NCI-H1417 (cell line): ENCODE measurements at places on chromosomes 12 and 14.

GRCh38 chr12:52590021-52590420, 11.2 kb downstream of the KRT72 start:
- DNase-seq, result no peak

DNA sequence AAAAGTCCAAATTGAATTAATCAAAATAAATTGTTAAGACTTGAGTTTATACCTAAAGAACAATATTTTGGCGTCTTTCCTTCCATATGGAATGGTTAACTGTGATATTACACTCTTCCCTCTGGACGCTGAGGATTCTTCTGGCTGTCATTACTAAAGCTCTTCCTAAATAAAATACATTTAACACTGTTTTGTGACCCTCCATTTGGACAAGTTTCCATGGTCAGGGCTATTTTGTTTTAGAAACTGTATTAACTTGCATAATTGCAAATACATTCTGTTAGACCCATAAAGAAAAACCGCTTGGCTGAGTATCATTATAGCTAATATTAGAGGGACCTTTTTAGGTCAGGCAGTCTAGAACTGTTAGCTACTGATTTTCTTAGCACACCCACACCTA, 87.4 kb downstream of the NAV3 start:
- DNase-seq, result no peak

DNA sequence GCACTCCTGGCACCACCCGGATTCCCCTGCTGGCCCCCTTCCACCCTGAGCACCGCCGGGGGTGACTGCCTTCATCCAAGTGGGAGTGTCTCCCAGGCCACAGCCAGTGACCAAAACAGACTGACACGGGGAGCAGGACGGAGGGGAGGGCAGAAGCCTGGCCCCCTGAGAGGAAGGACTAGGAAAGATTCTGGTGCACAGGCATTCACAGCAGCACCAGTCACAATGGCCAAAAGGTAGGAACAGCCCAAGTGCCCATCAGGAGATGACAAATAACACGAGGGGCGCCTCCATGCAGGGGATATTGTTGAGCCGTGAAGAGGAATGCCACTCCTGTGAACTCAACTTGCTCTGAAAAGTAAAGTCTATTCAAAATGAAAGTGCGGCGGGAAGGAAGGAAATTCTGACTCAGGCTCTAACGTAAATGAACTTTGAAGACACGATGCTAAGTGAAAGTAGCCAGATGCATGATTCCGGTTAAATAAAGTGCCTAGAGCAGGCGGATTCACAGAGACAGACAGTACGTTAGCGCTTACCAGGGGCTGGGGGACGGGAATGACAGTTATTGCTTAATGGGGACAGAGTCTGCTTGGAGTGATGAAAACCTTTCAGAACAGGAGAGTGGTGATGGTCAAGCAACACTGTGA, 146.1 kb upstream of the NCOR2 start:
- DNase-seq, result no peak

- peak; percentile 32 for DNase-seq
These were observed 29.0 kb downstream of the ATF7IP start for GRCh38 chr12:14394317-14395073.

DNA sequence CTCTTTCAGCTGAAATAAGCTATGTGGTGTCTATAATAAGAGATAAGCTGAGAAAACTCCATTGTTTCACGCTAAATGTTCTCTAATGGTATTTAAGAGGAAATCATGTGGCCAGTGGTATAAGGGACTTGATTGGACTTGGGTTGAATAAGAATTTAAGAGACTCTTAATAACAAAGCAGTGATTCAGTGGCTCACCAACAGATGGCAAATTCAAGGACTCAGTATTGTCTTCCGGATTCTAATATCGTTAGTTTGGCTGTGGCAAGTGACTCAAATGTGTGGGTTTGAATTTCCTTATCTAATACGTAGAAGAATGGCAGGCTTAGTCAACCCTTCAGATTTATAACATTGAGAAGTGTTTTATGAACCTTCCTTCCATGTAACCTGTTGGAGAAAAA, 49.1 kb upstream of the KCNH3 start:
- DNase-seq, result no peak

DNA sequence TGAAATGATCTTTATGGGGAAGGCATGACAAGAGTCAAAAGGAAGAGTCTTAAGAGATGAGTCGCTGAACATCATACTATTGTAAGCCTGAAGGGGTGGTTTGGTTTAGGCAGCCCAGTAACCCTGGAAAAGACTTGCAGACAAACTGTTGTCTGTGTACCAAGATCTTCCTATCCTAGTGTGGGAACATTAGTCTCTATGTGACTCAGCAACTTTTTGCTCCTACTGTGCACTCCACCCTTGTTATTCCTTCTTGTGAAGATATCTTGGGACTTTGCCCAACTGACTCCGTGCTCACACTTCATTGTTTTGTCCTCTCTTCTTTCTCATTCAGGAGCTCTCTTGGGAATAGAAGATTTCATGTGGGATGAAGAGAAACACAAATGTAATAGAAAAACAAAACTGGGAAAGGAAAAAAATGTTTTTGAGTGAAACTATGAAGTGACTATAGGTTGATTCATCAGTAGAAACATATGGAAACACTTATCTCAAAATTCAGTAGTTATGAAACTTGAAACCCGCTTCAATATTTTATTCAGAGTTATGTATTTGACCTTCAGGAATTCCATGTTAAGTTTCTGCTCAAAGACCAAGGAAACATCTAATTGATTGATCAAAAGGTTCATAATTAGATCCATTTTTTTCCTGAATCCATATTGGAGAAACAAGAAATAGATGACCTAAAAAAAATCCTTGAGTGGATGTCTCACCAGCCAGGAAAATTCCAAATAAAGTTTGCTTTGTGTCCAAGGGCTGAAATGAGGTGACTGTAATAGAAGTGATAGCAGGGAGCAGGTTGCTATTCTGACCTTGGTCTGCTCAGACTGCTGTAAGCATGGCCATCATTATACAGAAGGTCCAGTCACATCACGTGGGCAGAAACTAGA, 67.2 kb downstream of the BTG1 start:
- DNase-seq, result no peak

DNA sequence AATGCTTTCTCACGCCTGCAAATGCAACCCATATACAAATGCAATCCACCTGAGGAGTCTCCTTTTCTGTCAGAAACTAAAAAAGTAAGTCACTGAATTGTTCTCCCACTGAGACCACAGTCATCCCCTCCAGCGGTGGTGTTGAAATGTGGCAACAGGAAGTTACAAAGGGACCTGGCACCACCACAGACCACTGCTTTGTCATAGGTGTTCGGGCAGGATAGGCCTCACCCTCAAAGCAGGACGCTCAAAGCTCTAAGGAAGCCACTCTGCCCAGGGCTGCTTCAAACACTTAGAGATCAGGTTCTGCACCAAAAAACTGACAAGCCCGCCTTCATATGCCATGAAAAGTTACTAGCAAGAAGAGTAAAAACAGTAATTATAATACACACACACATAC, 11.3 kb downstream of the PHLDA1 start:
- DNase-seq, result no peak

DNA sequence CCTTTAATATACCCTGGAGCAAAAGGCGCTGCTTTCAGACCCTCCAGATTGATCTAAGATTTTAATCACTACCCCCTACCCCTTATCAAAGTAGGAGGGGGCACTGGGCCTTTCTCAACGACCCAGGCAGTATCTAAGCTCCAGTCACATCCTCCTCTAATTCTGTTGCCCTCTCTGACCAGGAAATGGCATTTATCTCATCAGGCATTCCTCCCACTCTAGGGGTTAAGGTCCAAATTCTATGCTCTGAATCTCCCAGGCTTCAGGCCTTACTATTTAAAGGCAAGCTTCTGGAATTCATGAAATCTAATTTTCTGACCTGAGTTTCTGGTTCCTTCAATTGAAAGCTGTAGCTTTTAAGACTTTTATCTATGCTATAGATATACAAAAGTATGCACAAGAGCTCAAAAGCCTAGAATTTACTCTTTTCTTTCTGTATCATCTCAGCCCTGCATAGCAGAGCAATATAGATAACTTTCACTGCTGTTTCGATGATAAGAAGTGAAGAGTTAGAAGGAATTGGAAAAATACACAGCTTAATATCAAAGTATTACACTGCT, 622.9 kb downstream of the RPS29 start:
- no peak for DNase-seq

- no peak for DNase-seq
These were observed 7.7 kb downstream of the CCDC184 start for GRCh38 chr12:48191096-48191495.

DNA sequence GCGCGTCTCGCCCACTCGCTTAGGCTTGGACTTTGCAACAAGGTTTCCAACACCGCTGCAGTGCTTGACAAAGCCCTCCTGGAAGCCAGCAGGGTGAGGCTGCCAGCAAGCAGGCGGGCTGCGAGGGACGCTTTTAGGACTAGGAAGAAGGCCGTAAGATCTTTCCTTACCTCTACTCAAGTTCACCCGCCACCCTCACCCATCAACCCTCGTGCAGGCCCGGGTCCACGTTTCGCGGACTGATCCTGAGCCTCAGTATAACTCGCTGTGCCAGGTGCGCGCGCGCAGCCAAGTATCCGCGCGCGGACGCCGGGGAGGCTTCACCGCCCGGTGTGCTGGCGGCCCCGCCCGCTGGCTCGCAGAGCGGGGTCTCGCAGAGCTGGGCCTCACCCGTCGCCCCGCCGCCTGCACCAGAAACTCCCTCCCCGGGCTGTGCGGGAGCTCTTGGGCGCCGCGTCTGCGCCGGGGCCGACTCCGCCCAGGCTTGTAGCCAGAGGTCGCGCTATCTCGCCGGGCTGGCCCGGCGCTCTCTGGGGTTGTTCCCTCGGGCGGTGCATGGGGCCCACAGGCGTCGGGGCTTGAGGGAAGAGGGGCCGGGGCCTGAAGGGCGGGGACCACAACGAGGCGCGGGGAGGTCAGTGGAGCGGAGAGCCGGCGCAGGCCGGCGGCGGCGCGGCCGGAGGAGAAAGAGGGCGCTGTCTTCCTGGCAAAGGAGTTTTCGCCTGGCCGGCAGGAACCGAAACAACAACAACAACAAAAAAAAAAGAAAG, 7.6 kb upstream of the SIX1 start:
- peak; percentile 31 for DNase-seq

- no peak for DNase-seq
These were observed 153.4 kb downstream of the PIK3C2G start for GRCh38 chr12:18414671-18415070.
